OCI-LY7 (cell line): ENCODE measurements at places on chromosomes 2 and 18. TPM values are rescaled to one million over a fixed set of nuclear protein-coding genes. Genes with fewer than 3 reads are reported as not detected.

SLC30A3 gene
- 61.0 and 71.6 TPM in 2 replicates for total RNA-seq

TCF7L1 gene
- total RNA-seq, result not detected in 2 replicates

SLC40A1 gene
- not detected in 2 replicates for total RNA-seq

CYP27A1 gene
- total RNA-seq, result 0.23 TPM in 1 of 2 replicates, not detected in the other

ZNF385B gene
- 178 and 217 TPM in 2 replicates for total RNA-seq

ADD2 gene
- not detected in 2 replicates for total RNA-seq

DYSF gene
- total RNA-seq, result not detected in 2 replicates
